Activated T-helper 2 cell treated with anti-CD3 and anti-CD28 coated beads, Interferon-gamma antibody, Interleukin-2, Interleukin-4, amounts not matched to agents 10 μg/mL and 5 μg/mL and 100 μg/mL, durations not matched to agents 14 hours and 24 hours and 36 hours (primary cell): ENCODE measurements at places on chromosomes 6 and 20. TPM values are rescaled to one million over a fixed set of nuclear protein-coding genes. Genes with fewer than 3 reads are reported as not detected.

- no peak for DNase-seq
These were observed 103.1 kb downstream of the EPB41L2 start for GRCh38 chr6:130959951-130960350.

- no peak for DNase-seq
These were observed 362.8 kb downstream of the ESR1 start for GRCh38 chr6:152170313-152170701.

DNA sequence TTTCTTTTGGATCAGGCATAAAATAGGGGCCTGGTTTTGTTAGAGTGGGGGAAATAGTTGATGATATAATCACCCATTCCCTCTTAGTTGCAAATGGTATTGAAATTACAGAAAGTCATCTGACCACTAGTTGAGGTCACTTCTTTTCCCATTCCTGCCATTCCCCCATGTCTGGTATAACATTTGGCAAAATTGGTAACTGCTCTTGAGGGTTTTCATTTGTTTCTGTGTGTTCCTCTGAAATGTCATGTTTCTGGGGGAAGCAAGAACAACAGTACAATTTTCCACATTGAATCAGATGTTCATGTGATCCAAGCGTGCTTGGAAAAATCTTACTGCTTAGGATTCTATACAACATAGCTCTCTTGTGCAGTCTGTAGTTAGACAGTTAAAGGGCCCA, 7.3 kb downstream of the AIG1 start:
- DNase-seq, result no peak

- DNase-seq, result no peak
These were observed 11.3 kb downstream of the TXNDC5 start for GRCh38 chr6:7899101-7899888.

DNA sequence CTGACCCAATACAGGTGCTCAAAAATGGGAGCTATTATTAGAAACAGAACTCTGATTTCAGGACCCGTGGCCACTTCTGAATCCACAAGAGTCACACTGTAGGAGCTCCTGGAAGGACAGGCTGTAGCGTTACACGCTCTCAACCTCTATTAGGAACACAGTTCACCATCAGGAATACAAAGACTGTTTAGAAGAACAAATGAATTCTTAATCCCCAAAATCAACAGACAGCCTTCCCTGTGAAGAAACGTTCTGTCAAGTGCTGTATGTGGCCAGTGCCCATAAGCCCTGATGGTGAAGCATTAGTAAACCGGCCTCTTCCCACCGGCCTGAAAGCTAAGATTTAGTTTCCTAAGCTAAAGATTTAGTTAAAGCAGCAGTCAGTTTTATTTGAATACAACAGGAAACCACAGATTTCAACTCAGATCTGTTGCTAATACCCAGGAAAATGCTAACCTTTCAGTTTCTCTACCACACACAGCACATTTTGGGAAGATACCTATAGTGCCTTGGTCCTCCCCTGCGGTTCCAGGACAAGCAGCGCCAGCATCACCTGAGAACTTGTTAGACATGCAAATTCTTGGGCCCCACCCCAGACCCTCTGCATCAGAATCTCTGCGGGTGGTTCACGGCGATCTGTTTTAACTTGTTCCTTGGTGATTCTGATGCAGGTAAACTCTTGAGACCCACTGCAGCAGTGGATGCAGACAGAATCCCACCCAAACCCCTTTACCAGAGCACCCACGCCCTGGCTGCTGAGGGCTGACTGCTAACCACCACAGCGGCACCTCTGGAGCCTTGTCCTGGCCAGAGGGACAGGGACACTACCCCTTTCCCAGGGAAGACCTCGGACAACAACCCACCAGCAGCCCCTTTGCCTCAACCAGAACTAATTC, 33.4 kb downstream of the MTRES1 start:
- DNase-seq, result peak; percentile 27

Gene LCA5
- 0.09 and 0.18 TPM in 2 replicates for total RNA-seq

GRCh38 chr6:71383476-71383875, 94.9 kb downstream of the OGFRL1 start:
- DNase-seq, result no peak

DNA sequence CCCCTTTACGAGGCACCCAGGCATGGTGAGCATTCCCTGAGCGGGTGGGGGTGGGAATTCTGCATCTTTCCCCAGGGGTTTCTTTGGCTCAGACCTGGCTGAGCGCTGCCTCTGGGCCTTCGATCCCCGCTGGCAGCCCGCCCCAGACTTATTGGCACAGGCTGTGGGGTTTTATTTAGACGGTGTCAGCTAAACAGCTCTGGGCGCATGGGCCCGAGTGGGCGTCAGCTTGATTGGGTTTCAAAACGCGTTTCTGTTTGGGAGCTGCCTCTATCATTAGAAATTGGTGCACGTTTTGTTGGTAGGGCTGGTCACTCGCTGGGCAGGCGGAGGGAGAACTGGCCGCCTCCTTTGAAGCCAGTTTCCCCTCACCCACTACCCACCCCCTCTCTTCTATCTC, 21.0 kb downstream of the PMEPA1 start:
- no peak for DNase-seq

DNA sequence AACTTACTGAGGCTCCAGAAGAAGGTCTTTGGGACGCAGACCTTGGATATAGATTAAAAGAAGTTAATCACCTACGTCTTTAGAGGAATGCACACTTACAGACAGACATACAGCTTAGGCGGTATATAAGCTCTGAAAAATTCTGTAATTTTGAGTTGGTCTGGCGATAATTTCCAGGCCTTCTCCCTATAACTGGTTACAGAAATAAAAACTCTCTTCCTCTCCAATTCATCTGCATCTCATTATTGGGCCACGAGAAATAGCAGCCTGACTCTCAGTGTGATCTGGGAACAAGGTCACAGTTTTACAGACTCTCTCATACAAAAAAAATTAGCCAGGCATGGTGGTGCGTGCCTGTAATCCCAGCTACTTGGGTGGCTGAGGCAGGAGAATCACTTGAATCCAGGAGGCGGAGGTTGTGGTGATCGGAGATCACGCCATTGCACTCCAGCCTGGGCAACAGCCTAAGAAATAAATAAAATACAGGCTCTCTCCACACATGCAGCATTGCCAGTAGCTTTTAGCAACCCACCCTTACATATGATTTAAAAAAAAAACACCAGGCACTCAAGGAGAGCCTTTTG, 4.7 kb downstream of the ZBTB24 start:
- DNase-seq, result no peak

- no peak for DNase-seq
These were observed 6.4 kb downstream of the CNKSR3 start for GRCh38 chr6:154504102-154504501.
